ENCODE measurements at places on chromosomes 3 and 15.

DNA sequence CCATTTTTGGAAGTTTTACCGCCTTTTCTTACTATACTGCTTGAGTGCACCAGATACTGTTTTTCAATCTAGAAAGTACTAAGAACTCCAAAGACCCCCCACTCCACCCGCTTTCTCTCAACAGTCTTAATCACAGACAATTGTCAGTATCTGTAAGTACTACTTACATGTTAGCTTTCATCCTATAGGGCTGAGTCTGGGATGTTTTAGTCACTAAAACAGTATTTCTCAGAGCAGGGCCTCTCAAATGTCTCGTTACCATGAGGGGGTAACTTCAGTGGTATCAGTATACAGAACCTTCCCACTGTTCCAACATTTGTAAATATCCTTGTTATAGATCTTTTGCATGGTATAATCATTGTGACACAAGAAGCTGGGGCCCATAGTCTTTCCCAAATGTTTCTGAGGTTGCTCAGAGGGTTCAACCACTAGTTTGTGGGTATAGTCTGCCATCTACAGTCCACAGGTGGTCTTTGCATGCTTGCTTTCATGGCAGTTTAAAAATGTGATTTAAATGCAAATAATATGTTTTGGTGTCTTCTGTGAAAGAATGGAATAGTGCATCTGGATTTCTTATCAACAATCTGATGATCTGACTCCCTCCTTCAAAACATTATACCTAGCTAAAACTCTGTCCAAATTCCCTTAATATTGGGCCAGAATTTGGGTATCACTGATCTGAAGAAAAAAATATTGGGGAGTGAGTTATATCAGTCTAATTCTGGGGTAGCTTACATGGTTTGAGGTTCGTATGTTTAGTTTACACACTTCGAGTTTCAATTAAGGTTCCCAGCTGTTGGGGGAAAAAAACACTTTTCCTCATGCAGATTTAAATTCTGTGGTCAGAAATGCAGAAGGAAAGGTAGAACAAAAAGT is 18.0 kb upstream of the DNAJC13 start:
- no peak overlapping the region for H3K4me3 ChIP-seq
- no peak overlapping the region for H3K27ac ChIP-seq
- H3K4me1 ChIP-seq: no peaks in the 10 kb centered on the region
- H3K27me3 ChIP-seq: peaks cover 3% of the 10 kb centered on the region
- DNase-seq: no peak
- H3K36me3 ChIP-seq: no peaks in the 10 kb centered on the region

DNA sequence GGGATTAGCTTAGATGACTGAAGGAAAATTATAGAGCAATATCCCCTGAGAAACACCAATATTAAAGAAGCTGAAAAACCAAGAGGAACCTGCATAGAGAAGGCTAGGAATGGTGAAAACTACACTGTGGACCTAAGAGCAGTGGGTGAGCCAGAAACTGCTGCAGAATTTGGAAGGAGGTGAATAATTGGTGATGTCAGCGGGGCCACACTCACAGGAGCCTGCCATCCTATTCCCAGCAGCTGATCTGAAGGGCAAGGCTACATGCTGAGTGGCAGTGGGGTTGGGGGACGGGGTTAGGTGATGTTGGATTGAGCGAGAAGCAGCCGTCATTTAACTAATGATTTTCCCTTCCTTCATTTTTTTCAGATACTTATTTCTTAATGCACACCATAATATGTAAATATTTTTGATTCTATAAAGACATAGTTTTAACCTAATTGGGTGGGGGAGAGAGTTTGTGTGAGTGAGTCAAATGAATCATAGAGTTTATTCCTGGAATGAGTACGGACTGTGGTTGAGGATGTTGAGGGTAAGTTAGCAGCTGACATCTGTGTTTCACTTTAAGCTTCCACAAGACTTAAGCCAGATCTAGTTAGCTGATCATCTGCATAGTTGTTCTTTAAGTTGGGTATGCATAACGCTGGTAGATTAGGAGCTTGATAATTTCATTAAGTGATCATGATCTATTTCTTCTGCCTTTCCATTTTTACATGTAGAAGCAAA is 222.8 kb downstream of the PTPRG start:
- no peaks in the 10 kb centered on the region for H3K4me1 ChIP-seq
- no peaks in the 10 kb centered on the region for H3K27me3 ChIP-seq
- DNase-seq: no peak
- no peak overlapping the region for H3K4me3 ChIP-seq

DNA sequence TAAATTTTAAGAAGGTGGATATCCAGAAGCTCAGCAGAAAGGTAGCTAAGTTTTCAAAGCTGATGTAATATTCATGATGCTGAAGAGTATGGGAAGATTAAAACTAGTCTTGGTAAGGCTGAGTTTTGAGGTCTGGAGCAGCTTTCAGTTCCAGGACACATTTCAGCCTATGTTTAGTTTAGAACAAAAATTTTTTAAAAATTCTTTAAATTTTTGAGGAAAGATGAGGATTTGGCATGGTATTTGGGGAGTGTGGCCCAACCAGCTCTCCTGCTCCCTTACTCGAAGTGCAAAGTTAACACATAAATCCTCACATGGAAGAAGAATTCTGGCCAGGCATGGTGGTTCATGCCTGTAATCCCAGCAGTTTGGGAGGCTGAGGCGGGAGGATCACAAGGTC is 1039.1 kb downstream of the NAALADL2 start:
- H3K4me1 ChIP-seq: no peaks in the 10 kb centered on the region
- no peak for DNase-seq
- H3K27ac ChIP-seq: no peak overlapping the region

GRCh38 chr3:110583373-110583935 is 488.2 kb upstream of the NECTIN3 start:
- H3K4me1 ChIP-seq: no peaks in the 10 kb centered on the region
- H3K4me3 ChIP-seq: no peak overlapping the region
- H3K36me3 ChIP-seq: no peaks in the 10 kb centered on the region
- H3K27ac ChIP-seq: no peak overlapping the region

GRCh38 chr3:87179642-87180041 is 47.5 kb upstream of the CHMP2B start:
- DNase-seq: no peak
- no peaks in the 10 kb centered on the region for H3K4me1 ChIP-seq

DNA sequence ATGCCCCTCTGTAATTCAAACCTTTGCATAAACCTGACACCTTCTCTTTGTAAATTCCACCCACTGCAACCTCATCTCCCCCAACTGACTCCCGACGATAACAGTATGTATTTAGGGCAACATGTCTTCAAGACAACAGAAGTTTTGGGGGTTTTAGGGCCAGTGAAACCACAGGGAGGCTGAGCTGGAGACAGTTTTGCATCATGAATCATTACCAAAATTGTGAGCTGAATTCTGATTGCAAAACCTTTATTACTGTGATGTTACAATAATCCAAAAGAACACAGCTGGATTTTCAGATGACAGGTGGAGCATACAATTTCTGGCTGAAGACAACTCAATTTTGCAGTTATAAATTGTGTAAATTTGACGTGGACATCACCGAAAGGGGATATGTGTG is 281.3 kb upstream of the TTC14 start:
- no peak for DNase-seq
- peaks cover 8% of the 10 kb centered on the region for H3K36me3 ChIP-seq
- no peak overlapping the region for H3K27ac ChIP-seq
- no peak overlapping the region for H3K4me3 ChIP-seq
- H3K4me1 ChIP-seq: no peaks in the 10 kb centered on the region

DNA sequence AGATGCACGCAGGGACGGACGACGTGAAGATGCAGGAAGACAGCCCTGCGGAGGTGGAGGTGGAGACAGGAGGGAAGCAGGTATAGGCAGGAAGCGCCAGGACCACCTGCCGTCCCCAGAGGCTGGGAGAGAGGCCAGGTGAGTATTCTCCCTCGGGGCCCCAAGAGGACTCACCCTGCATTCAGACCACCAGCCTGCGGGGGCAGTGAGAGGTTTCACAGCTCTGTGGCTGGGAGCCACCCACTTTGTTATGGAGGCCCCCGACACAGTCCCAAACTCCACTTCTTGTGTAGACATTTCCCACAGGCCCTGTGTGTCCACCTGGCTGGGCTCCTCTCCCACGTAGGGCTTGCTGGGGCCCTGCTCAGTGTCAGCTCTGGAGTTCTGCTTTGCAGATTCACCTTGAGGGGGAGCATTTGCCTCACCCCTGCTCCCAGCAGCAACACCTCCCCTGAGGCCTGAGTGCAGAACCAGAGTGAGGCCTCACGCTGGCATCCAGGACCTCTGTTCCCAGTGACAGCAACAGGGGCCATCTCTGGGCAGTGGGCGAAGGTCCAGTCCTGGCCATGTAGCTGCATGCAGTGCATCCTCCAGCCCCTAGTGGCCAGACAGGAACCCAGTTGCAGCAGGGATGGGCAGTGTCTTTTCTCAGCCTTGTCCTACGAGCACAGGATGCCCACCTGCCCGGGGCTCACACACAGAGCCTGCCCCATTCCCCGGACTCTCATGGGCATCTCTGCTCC is 119.4 kb upstream of the IQSEC1 start:
- H3K27me3 ChIP-seq: peaks cover 7% of the 10 kb centered on the region
- H3K27ac ChIP-seq: no peak overlapping the region
- no peak overlapping the region for H3K4me3 ChIP-seq
- H3K4me1 ChIP-seq: peaks cover 14% of the 10 kb centered on the region
- no peak for DNase-seq

DNA sequence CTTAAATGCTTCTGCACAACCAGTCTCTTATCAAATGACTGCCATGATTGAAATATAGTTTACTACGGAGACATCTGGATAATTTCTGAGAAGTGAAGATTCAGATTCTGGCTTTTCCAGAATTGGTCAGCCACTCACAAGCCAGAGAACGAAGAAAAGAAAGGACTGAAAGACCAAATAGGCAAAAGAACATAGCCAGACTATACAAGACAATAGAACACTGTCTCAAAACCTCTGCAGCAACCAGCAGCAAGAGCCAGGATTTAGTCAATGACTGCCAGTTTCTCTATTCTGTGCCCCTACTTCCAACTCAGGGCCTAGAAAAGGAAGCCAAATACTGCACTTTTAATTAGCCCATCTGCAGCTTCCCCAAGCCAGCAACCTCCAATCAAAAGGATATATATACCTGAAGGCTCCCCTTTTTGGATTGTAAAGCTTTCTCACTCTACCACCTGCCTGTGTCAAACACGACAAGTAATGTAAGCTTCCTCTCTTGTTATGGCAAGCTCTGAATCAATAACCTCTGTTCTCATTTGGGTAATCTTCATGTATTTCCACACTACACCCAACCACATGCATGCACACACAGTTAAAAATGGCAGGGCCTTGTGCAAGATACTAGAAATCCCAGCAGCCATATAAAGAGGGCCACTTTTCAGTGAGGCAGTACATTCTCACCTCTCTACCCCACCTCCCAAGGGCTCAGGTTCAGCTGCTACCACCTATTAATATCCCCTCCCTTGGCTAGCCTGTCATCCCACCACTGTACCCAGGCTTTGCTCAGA is 97.1 kb downstream of the ERC2 start:
- H3K27ac ChIP-seq: no peak overlapping the region
- H3K36me3 ChIP-seq: no peaks in the 10 kb centered on the region
- no peaks in the 10 kb centered on the region for H3K4me1 ChIP-seq
- DNase-seq: no peak

DNA sequence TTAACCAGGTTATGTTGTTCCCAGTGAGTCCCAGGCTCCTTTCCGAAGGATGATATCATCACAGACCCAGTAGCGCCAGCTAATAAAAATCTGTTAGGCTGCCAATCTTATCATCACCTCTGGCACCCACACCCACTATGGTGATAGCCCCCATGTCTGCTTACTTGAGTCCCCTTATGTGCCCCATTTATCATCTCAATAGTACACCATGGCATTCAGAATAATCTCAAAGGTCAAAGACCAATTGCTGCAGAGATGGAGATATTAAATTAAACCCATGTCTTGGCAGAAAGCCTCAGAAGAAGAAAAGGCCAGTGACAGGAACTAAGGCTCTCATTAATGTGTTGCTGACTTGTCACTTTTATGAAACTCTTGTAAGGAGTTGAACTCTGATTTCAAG is 32.8 kb downstream of the CPNE4 start:
- no peak overlapping the region for H3K4me3 ChIP-seq
- DNase-seq: no peak
- H3K27me3 ChIP-seq: peaks cover 5% of the 10 kb centered on the region
- H3K4me1 ChIP-seq: no peaks in the 10 kb centered on the region
- no peak overlapping the region for H3K27ac ChIP-seq

DNA sequence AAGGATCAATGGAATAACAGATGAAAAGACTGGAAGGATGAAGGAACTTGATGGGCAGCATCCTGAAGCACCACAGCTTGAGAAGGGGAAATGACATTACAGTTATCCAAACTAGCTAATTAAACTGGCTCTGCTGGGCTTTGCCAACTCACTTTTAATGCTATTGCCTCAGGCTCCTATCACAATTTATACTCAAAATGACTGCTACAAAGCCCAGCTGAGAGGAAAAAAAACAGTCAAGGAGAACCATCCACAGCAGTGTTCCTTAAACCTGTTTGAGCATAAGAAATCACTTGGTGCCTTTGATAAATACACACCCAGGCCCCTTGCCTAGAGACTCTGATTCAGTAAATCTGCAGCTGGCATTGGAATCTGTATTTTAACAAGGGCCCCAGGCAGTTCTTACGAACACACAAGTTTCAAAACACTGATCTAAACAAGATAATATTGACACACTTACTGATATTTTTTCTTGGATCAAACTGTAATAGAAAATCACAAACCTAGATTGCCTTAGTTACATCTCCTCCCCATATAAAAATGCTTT is 85.8 kb downstream of the MB21D2 start:
- no peak overlapping the region for H3K4me3 ChIP-seq
- no peak for DNase-seq
- H3K27ac ChIP-seq: no peak overlapping the region
- H3K27me3 ChIP-seq: peaks cover 3% of the 10 kb centered on the region
- no peaks in the 10 kb centered on the region for H3K4me1 ChIP-seq

GRCh38 chr15:100341239-100341749 is 481 bp downstream of the ADAMTS17 start:
- H3K4me1 ChIP-seq: peaks cover 10% of the 10 kb centered on the region
- no peaks in the 10 kb centered on the region for H3K36me3 ChIP-seq
- no peak for DNase-seq
- H3K4me3 ChIP-seq: no peak overlapping the region
- H3K27me3 ChIP-seq: peaks cover 18% of the 10 kb centered on the region

Data from natural killer cell treated with Interleukin-12 subunit alpha and Interleukin-12 subunit beta and Interleukin-15 and Interleukin-18, amount 100 ng/mL, for 72 hours (primary cell).